Effector CD8-positive, alpha-beta T cell (primary cell): ENCODE measurements at places on chromosomes 1 and 21.
A peak's percentile ranks its signal among the peaks of the same experiment; 100 is the strongest.

DNA sequence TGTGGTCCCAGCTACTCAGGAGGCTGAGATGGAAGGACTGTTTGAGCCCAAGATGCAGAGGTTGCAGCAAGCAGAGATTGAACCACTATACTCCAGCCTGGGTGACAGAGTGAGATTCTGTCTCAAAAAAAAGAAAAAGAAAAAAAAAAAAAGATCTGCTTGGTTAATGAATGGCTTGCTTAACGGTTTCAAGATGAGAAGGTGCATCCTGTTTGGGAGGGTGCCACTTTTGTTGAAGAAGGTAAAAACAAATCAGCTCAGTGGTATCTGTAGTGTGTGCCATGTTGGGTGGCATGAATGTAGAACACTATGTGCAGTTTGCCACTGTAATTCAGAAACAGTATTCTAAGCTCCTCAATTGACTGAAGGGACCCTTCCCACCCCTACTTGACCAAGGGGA, 94.9 kb upstream of the ETV3 start:
- DNase-seq, result no peak

GRCh38 chr1:177686933-177687332, 282.9 kb downstream of the SEC16B start:
- no peak for DNase-seq

- DNase-seq, result no peak
These were observed 83.8 kb downstream of the GON4L start for GRCh38 chr1:155773221-155773620.

DNA sequence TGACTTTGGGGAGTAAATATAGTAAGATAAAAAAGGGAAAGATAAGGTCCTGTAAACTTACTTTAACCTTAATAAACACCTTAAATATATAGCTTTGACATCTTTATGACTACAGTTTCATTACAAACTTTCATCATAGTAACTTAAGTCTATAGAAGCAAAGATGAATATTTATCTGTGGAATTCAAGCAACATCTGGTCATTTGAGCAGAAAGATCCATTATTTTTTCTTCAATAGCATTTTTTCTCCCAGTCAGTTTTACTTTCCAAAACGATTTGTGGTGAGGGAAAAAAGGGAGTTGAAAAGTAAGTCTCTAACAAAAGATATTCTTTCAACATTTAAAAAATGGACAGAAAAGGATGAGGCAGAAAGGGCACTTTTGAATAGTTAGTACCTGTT, 69.0 kb downstream of the HMCN1 start:
- DNase-seq, result no peak

DNA sequence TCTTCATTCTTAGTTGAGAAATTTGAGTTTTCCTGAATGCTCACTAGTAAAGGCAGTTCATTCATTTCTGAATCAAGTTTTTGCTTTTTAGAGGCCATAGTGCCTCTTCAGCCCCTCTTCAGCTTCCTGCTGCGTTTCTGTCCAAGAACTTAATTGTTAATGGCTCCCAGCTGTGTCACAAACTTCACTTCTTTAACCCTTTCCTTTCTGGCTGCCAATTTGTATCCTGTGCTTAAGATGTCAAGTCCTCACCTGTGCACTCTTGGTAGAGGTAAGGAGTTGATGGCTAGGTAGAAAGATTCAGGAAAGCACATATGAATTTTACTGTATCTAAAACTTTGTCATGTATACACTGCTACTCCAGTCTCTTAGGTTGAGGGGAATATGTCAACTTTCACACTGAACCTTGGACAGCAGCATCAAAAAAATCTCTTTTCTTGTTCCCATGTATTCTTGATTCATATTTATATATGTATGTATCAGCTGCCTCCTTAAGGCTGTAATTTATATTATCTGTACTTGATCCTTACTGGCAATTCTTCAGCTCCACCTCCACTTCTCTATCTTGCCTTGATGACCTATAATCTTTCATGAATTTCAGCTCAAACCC, 612.8 kb downstream of the LMO4 start:
- DNase-seq, result no peak

DNA sequence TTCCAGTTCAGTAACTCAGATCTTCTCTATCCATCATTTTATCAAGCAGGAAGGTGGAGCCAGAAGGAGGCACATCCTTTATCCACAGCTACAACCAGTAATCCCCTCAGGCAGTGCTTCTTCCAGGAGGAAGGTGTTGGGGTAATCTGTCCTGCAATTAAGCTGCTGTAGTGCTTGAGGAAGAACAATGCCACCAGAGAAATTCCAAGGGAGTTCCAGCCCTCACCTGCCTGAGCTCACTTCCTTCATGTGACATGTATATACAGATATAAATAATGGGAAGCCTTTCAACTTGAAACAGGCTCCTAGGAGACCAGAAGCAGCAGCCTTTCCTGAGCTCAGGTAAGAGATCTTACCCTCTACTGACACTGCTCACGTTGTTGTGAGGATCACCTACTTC, 2.2 kb upstream of the IL20 start:
- DNase-seq, result no peak

DNA sequence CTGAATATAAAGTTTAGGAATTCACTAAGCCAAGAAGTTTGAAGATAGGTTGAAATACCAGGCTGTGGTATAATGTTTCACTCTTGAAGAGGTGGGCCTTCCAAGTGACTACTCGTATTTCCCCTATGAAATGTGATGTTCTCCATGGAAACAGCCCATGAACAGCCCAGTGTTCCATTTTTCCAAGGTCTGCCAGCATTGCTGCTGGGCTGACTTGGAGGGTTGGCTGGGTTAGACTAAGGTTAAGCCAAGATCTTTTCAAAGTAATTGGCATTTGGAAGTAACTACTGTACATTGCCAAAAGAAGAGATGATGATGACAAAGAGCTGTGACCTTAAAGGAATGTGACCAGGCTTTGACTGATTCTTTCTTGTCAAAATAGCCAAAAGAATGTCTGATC, 73.8 kb downstream of the RPE65 start:
- no peak for DNase-seq

GRCh38 chr1:112704391-112704933, 2.5 kb downstream of the RHOC start:
- no peak for DNase-seq

- DNase-seq, result no peak
These were observed 1.4 kb downstream of the RCC1 start for GRCh38 chr1:28507247-28507645.

GRCh38 chr1:27548858-27549719, 54.9 kb downstream of the AHDC1 start:
- DNase-seq, result no peak

- DNase-seq, result peak; percentile 74
These were observed at the start of gene GPR157 for GRCh38 chr1:9128520-9129265. TSS of gene GPR157 (minus strand) at chr1:9129102. CDS start at chr1:9129027, 75 bp downstream.

- DNase-seq, result no peak
These were observed 19.0 kb downstream of the TEX35 start for GRCh38 chr1:178531887-178532286.

DNA sequence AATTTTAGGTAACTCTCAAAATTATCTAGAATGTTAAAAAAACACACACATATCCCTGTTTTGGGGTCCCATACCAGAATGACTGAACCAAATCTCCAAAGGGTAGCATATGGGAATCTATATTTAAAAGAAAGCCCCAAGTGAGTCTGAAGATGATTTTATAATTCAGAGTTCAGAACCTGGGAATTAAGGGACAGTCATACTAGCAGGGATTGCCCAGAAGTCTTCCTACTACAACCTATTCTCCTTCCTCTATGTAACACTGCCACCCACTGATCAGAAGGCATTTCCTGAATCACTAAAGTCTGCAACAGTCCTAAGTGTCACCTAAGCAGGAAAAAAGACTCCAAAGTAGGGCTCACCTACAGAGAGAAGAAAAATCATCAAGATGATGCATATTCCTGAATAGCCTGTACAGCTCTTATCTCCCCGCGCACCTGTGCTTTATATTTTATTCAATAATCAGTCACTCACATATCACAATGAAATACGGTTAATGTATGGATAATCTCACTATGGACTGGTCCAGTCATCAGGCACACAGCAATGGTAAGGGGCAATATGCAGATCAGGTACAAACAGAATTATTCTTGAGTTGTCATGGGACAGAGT, 4.9 kb downstream of the RGS1 start:
- DNase-seq, result no peak

DNA sequence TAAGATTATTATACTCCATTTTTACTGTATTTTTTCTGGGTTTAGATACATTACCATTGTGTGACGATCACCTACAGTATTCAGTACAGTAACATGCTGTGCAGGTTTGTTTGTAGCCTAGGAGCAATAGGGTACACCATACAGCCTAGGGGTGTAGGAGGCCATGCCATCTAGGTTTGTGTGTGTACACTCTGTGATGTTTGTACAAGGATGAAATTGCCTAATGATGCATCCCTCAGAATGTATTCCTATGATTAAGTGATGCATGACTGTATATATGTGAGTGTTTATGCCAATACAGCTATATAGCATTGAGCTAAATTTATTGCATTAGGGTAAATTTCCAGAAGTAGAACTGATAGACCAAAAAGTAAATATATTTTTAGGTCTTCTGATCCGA, 23.3 kb downstream of the TUFT1 start:
- DNase-seq, result no peak

- DNase-seq, result no peak
These were observed 540.0 kb downstream of the OMA1 start for GRCh38 chr1:58006421-58007046.

- DNase-seq, result no peak
These were observed 52.9 kb downstream of the MRPS6 start for GRCh38 chr21:34126269-34126668.

DNA sequence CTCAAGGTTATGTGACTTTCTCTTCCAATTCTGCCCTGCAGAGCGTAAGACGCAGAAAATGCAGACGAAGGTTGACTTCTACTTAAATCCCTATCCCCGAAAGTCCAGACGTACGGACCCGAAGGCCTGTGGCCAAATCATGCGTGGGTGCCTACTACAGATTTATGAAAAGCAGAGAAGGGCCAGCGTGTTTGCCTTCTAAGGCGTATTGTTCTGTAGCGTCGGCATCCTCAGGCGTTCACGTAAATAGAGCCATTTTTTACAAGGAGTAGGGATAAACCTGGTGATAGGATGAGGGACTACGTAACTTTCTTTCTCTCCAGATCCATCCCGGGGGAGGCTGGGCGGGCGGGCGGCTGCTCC, 222 bp upstream of the GIPC2 start:
- DNase-seq, result no peak

DNA sequence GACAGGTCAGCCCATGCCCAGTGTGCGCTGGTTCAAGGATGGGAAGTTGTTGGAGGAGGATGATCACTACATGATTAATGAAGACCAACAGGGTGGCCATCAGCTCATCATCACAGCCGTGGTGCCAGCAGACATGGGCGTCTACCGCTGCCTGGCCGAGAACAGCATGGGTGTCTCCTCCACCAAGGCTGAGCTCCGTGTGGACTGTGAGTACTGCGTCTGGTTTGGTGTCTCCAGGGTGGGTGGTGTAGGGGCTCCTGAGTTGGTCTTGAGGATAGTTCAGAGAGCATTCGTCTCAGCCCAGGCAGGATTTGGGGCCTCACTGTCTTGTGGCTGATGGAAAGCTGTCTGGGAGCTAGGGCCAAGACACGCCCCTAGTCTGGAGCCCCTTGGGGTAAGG, 83.2 kb downstream of the TRIM11 start:
- DNase-seq, result no peak

- no peak for DNase-seq
These were observed 66.9 kb downstream of the EPHB2 start for GRCh38 chr1:22777388-22778057.

GRCh38 chr1:101055623-101056022, 30.0 kb upstream of the DPH5 start:
- no peak for DNase-seq

DNA sequence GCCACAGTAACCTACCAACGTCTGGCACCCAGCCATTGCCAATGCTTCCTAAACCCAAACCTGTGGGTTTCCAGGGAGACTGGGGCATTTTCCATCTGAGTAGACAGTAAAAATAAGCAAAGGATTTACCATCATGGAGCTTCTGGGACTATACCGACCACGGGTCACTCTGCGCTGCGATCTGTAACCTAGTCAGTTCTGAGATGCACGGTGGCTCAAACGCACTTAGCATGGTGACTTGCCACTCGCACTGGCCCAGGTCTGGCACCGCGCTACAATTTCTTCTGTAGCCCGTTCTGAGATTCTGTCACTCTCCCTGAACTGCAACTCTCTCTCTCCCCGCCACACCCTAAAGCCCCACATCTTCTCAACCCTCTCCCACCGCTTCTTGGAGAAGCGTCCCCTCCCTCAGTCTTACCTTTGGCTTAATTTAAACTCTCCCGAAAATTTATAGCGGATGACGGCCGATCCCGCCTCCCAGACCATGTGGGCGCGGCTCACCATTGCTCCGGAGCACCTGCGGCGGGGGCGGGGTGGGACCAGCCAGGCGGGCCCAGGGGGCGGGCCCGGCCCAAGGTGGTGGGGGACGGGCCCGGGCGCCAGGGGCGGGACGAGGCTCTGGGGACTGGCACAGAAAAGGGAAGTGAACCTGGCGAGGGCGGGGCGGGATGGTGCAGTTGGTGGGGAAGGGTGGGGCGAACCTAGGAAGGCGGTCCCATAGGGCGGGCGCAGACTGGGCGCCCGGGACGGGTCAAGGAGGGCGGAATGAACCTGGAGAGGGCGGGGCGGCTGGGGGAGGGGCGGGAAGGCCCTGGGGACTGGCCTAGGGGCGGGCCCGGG, 493 bp upstream of the MAP3K21 start:
- peak; percentile 67 for DNase-seq

DNA sequence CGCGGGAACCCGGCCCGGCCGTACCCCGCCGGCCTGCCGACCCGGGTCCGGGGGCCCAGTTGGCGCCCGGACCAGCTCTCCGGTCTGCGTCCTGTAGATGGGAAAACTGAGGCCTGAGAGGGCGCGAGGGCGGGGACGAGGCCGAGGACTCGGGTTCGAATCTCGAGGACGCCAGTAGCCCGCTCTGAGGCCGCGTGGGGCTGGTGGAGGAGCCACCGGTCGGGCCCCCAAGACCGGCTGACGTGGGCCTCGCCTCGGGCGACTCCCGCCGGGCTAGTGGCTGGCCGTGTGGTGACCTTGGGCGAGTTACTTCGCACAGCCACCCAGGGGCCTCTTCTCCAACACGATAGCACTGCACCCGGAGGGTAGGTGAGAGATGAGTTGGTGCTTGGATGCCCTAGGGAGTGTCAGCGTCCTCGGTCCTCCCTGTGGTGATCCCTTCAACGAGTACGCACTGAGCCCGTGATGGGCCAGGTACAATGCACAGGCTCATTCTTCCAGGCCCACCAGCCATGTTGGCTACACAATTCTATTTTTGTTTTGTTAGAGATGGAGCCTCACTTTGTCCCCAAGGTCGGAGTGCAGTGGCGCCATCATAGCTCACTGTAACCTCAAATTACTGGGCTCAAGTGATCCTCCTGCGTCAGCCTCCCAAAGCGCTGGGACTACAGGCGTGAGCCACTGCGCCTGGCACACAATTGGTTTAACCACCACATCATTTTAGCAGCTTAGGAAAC, 404 bp upstream of the SCMH1 start:
- no peak for DNase-seq
